Hematopoietic multipotent progenitor cell treated with erythropoietin and hydrocortisone succinate and interleukin-3 and kit ligand, for 8 days (in vitro differentiated cells): ENCODE measurements at places on chromosomes 2 and 18.
A peak's percentile ranks its signal among the peaks of the same experiment; 100 is the strongest.

- no peak for DNase-seq
These were observed 382.3 kb upstream of the NT5C1B start for GRCh38 chr2:18971628-18972027.

DNA sequence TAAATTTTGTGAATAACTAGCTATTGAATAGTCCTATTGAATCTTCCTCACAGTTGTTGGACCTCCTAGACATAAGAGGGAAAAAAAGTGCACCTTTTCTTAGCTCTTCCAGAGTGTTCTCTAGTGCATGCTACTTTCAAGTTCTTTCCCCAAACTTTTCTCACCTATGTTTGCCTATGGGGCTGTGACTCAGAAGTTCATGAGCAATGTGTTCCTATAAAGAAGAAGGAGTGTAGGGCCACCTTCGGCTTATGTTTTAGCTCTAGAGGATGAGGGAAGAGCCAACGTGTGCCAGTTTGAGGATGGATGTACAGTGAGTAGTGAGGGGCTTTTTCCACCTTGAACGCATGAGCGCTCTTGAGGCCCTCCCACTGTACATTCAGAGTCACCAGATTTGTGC is 27.0 kb upstream of the HNMT start:
- no peak for DNase-seq

DNA sequence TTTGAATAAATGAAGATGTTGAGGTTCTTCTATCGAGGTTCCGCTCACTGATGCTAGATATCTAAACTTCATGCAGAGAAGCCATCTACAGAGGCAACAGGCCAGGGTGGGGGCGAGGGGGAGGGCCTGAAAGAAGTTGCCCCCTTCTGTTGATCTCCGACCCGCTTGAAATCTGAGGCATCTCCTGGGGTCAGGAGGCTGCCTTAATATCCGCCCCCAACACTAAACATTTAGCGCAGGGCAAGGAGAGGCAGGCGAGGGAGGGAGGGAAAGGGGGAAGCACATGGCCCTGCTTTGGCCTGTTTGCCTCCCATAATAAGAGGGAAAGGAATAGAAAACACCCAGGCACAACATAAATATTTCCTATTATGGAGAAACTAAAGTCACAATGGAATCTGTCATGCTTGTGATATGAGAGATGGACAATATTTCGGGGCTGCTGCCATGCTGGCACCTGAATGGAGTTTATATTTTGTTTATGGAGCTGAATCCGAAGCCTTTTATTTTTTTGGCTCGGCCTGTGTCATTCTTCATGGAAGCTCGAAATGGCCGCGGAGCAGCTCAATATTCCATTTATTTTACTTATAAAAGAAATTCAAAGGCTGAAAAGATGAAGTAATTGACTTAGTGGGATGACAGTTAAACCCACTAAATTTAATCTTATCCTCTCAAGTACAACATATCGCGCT is 221.1 kb downstream of the INSIG2 start:
- no peak for DNase-seq

DNA sequence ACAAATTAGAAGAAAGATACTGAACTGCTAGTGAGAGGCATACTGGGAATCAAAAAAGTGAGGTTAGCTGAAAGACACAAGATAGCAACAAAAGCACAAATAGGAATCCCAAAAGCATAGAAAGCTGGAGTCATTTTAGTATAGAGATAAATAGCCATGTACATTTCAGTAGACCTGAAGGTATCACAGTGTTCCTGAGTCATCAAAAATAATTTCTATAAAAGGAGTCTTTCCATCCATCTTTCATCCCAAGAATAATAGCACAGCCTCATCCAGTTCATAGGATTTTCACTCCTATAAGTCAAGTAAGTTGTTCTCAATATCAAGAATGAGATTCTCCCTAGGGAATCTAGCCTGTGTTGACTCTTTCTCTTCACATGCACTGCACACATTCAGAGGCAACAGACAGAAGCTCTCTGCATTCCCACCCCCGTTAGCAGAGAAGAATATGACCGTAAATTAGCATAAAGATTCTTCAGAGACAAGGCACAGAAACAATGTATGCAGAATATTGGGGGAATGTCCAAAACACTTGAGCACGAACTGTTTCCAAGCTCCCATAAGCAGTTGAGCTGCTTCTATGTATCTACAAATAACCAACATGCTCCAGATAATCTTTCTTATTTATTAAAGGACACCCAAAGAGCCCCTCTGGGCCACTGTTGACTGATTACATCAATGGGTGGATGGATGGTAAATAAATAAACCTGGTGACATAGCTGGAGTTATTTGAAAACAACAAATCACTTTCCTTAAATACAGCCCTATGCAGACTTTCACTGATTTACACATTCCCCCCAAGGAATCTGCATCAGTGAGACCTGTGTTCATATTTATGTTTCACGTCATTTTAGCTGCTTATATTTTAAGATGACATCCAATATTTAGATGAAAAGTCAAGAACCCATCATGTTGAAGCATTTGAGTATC is 174.5 kb upstream of the PKDCC start:
- DNase-seq: no peak

GRCh38 chr18:46247942-46248341 is 143.8 kb downstream of the HAUS1 start:
- DNase-seq: no peak

- DNase-seq: peak; percentile 91
These were observed 11.6 kb downstream of the CD28 start for GRCh38 chr2:203718087-203718486.

GRCh38 chr2:162385536-162385935 is 41.6 kb downstream of the GCA start:
- DNase-seq: no peak

DNA sequence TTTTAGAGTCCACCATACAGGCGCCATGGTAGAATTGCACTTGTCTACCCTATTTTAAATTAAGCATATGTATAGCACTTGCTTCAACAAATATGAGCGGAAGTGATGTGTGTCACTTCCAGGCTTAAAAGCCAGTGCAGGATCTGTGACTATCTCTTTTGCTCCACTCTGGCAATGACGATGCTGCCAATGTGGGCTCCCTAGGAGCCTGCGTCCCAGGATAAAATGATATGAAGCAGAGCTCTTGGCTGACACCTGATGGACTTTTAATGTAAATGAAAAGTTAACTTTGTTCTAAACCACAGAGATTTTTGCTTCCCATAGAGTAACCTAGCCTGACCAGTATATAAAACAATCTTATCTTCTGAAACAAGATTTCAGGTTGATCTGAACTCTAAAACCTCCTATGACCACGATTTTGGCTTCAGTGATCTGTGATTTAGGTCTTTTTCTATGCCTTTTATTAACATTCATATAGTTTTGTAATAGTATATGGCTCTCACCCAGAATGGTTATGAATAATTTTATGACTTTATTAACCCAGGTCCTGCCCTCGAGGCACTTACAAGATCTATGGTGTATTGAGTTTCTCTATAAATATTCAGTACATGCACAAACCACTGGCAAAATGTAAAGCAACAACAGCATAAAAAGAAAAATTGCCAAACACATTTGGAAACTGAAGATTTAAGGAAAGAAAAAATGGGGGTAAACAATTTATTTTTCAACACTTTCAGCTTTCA is 422.5 kb upstream of the PIK3C3 start:
- no peak for DNase-seq

DNA sequence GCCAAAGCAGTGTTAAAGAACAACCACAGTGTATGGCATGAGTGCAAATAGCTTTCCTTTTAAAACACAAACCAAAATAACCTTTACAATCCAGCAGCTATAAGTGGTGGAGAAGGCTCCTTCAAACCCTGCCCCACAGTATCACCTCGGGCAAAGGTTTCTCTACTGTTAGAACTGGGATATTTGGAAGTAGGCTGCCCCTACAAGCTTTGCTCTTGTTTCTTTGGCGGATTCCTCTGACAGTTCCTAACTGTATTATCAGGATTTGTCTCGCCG is 214.8 kb downstream of the ZNF521 start:
- no peak for DNase-seq

- no peak for DNase-seq
These were observed 82.1 kb upstream of the POMC start for GRCh38 chr2:25250331-25251070.

GRCh38 chr18:6792391-6792790 is 62.9 kb downstream of the ARHGAP28 start:
- no peak for DNase-seq

- peak; percentile 62 for DNase-seq
These were observed 1.4 kb downstream of the PPM1G start for GRCh38 chr2:27407798-27408491.

DNA sequence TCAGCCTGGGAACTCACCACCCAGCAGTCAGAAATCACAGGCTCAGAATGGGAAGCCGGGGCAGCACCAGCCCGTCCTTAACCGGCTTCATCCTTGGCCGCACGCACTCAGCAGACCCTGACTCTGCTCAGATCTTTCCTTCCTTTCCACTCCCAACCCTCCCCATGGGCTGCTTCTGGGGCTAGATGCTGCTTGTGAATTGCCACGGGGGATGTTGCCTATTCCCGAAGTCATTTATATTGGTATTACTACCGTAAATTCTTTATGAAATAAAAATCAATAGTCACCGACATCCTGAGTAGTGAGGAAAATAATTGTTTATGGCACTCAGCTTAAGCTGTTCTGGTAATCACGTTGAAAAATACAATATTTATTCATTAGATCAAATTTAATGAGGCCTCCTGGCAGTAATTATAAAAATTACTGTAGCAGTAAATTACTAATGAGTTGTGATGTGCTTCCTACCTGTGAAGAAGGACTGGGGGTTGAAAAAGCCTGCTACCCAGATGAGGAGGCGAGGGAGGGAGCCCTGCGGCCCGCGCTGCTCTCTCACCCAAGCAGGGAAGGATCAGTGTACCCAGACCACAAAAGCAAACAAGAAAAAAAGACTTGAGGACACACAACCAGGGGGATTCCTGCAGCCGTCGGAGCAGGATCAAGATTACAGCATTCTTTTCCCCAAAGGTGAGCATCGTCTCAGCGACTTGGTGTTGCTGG is 31.5 kb downstream of the CDCA7 start:
- no peak for DNase-seq

- DNase-seq: no peak
These were observed 306.5 kb upstream of the ZNF521 start for GRCh38 chr18:25658476-25658875.

GRCh38 chr2:165795011-165795410 is 964 bp upstream of the GALNT3 start:
- no peak for DNase-seq

GRCh38 chr2:101063352-101064124 is 61.4 kb downstream of the RPL31 start:
- DNase-seq: no peak

- no peak for DNase-seq
These were observed 786.0 kb upstream of the ZEB2 start for GRCh38 chr2:145305889-145306288.

DNA sequence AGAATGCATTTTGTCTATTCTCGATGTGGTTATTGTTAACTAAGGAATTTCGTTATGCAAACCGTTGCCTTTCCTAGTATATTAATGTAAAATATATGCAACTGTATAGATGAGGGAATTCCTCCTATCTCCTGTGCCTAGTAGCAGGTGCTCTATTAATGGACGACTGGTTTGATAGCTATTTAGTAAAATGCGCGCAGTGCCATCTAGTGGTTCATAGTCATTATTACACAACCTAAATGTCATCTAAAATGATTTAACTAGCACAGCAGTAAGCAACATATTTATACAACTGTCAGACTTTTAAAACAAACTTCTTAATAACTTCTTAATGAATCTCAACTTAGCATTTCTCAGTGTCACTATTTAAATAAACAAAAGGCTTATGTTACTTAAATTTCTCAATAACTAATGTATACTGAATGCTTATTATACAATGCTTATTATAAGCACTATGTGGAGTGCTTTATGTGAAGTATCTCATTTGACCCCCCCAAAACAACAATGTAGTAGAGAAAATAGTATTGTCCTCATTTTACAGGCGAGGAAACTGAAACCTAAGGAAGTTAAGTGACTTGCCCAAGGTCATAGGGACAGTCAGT is 77.9 kb downstream of the DTNA start:
- peak; percentile 72 for DNase-seq

DNA sequence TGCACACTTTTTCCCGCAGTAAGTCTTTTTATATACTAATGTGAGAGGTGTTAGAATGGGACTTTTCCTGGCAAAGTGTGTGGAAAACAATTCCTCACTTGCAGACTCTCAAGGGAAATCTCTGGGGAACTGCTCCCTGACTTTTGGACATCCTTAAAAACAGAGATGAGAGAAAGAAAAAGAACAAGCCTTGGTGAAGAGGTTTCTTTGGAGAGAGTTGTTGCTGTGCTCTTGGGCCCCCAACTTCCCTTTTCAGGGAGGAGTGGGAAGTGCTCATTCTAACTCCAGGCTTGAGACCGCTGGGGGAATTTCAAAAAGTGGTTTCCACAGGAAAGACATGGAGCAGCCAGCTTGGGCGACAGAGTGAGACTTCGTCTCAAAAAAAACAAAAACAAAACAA is 142.6 kb upstream of the SPRED2 start:
- no peak for DNase-seq

DNA sequence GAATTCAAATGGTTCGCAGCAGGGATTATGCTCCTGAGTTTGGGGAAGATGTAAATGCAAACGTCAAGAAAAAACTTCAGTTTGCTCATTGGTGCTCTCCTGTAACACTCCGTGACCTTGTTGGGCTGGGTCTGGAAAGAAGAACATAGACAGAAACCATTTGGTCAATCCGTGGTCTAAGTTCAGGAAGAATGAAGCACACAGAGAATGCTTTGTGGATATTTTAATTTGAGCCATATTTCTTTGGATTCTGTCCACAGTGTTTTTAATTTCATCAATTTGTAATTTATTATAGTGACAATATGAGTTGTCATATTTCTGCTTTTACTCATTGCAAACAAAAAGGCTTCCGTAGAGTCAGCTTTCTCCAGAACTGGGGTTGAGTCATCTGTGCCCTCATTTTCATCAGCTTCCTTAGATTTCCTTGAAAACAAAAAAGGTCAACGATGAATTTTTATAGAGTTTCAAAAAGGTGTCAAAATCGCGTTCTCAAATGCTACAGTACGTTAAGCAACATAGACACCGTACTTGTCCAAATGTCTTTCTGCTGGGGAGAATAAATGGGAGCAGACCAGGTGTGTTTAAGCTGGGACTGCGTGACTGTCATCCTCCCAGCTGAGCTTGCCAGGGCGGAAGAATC is 606.4 kb downstream of the RNF144A start:
- no peak for DNase-seq

DNA sequence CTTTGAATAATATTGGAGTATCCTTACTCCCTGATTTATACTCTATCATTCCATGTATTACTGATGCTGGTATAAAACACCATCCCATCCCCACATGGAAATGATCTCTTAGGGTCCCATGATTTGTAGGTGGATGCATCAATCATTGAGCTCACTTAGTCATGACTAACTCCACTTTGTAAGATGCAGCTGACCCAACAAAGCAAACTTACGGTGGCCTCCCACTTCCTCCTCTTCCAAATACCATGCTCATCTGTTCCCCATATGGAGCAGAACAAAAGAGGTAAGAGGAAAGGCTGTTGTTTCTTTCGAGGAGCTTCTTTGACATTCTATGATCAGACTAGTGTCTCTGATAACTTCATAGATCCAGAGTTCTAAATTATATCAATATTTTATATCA is 640.2 kb upstream of the SLC39A10 start:
- DNase-seq: no peak

DNA sequence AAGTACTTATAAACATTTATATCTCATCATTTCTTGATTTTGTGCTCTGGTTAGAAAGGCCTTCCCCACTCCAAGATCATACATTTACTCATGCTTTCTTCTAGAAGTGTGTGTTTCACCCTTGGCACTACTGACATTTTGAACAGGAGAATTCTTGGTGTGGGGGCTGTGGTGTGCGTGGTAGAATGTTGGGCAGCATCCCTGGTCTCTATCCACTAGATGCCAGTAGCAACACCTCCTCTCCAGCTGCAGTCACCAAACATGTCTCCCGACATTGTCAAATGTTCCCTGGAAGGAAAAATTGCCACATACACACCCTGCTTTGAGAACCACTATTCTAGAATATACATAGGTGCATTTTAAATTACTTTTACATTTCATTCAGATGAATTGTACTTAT is 8.7 kb upstream of the TGIF1 start:
- DNase-seq: peak; percentile 75
